ENCODE measurements at places on chromosomes 12 and 14.

DNA sequence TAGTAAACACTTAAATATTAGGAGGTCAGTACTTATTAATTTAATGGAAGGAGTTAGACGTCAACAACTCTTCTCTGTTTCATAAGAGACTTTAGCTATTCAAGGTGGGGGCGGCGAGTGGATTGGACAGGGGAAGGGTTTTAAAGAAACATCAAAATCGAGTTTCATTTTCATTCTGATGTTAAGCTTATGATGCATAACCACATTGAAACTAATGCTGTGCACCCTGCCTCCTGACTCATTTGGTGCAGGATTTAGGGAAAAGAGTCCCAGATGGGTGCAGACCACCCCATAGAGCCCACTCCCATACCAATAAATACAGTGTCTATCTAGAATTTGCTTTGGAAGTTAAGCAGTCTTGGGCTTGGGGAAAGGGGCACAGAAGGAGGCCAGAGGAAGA, 7.4 kb downstream of the ZBTB39 start:
- DNase-seq: no peak

DNA sequence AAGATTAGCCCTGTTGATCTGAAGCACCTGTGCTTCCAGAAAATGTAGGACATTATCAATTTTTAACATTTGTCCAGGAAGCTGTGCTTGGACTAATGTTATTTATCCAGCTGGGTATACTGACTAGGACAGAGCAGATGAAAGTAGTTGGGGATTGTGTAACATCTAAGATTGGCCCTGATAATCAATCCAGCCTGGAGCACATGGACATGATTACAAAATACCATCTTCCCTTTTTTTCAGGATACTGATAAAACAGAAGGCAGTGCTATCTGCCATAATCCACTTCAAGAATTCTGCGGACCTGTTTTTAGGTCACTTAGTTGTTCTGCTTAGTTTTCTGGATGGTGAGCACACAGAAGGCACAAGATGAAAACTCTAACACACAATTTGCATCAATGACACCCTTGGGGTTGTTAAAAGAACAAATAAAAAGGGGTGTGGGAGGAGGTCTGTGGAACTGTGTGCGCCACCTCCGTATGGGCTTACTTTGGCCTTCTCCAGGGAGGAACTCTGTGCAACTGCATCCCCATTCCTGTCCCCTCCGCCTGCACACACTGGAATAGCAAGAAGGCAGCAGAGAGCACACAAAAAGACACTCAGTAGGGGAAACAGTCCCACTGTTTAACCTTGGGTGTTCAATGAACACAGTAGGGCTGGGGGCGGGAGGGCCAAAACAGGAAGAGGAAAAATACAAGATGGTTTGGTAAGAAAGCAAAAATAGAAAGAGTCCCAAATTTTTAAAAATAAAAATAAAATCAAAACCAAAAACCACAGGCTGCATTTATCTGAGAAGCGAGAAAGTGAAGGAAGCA, 31.1 kb upstream of the DUSP6 start:
- DNase-seq: no peak

DNA sequence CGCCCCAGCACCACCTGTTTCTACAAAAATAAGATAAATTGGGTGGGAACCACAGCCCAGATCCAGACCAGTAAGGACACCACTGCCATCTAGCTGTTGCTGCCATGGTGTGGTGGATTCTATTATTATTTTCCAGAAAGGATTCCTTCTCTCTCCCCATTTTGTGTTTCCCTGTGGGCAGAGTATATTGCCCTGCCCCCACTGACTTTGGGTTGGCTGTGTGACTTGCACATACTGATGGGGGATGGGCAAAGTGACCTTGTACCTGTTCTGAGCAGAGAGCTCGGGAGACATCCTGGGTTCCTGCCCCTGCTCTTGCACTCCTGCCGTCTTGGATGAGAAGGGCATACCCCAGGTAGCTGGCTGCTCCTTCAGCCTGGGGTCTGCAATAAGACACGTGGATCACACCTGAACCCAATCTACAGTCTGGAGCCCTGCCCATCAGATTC, 24.3 kb downstream of the MOAP1 start:
- DNase-seq: no peak

DNA sequence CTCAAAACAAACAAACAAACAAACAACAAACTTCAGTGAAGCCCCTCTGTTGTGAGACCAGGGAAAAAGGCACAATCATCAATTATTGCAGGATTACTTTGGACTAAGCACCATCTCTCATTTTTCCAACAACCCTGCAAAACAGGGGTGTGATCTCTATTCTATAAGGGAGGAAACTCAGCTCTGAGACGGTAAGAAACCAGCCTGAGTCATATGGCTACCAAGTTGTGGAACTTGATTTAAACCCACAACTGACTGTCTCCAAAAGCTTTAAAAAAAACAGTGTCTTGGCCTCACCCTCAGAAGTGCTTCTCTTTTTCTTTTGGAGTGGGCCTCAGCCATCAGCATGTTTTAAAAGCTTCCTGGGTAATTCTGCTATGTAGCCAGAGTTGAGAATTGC, 49.8 kb downstream of the RIN3 start:
- no peak for DNase-seq

DNA sequence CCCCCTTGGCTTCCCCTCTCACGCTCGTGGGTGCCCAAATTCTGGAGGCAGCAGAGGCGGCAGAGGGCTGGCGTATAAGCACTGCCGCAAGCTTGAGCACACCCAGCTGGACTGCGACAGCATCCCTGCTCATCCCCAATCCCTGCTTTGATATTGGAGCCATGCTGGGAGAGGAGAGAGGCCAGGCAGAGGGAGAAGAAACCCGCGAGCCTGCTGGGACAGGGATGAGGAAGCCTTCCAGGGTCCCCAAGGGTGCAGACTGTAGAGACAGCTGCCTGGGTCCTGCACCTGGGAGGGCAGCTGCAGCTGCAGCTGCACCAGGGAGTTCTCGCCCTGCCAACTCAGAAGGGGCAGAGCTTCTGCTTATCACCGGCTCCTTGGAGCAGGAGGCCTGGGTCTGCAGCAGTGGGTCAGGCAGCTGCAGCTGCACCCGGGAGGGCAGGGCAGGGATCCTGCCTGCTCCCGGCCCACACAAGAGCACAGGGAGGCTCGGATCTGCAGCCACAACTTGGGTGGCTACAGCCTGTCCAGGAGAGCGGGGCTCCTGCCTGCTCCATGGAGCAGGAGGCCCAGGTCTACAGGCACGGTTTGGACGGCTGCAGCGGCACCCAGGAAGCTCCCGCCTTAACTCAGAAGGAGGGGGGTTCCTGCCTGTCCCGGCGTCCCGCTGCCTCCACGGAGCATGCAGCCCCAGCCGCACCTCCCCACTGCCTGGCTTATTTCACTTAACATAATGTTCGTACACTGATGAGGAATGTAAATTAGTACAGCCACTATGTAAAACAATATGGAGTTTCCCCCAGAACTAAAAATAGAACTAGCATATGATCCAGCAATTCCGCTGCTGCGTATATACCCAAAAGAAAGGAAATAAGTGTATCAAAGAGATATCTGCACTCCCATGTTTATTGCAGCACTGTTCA, 60.4 kb upstream of the SGPP1 start:
- no peak for DNase-seq

GRCh38 chr14:21680072-21680471, 6.5 kb upstream of the OR4E1 start:
- DNase-seq: no peak

DNA sequence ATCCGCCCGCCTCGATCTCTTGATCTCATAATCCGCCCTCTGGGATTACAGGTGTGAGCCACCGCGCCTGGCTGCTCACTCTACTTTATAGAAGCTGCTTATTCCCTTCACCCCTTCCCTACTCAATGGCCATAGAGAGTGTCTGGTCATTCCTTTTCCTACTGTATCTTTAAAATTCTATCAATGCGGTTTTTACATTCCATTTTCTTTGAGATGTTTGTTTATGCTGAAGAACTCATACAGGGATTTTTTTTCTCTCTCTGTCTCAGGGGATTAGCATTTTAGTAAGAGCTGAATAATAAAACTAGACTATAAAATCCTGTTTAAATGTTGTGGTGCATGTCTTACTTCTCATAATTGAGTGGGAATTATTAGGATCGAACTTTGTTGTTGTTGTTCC, 218.6 kb upstream of the FOXN3 start:
- DNase-seq: no peak

GRCh38 chr12:131348646-131349045, 362.2 kb upstream of the SFSWAP start:
- no peak for DNase-seq

DNA sequence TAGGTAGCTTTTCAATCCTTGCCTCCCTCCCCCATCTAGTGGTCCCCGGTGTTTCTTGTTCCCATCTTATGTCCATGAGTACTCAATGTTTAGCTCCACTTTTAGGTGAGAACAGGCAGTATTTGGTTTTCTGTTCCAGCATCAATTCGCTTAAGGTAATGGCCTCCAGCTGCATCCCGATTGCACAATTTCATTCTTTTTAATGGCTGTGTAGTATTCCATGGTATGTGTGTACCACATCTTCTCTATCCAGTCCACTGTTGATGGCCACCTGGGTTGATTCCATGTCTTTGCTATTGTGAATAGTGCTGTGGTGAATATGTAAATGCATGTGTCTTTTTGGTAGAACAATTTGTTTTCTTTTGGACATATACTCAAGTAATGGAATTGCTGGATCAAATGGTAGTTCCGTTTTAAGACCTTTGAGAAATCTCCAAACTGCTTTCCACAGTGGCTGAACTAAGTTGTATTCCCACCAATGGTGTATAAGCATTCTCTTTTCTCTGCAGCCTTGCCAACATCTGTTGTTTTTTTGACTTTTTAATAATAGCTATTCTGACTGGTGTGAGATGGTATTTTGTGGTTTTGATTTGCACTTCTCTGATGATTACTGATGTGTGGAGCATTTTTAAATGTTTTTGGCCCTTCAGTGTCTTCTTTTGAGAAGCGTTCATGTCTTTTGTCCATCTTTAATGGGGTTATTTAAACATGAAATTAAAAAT, 34.2 kb upstream of the ASPG start:
- DNase-seq: no peak

- no peak for DNase-seq
Observed at GRCh38 chr12:68321140-68321539, 11.0 kb downstream of the MDM1 start.

DNA sequence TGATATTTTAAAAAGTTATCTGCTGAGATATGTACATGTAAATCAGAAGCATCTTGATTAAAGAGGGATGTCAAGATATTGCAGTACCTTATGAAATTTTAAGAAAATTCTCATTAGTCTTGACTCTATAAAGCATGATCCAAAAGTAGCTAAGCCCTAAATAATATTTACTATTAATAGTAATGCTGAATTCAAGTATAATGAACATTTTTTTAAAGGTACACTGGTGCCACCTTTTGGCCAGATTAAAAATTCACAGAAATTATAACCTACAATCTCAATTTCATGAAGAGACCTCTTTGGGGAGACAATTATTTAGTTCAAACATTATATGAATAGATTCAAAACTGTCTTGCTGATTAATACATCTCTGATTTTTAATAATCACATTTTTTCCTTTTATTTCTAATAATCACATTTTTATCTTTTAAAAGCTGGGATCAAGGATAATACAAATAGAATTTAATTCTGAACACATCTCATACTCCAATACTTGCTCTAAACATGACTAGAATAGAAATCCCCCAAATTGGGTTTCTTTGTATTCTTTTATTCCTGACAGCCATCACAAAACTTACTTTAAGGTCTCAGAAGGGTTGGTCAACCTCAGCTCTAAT, 13.4 kb downstream of the AKAP5 start:
- DNase-seq: no peak

- no peak for DNase-seq
Observed at GRCh38 chr14:47596860-47597259, 78.5 kb downstream of the MDGA2 start.

- no peak for DNase-seq
Observed at GRCh38 chr14:103491691-103492090, 30.9 kb downstream of the CKB start.

DNA sequence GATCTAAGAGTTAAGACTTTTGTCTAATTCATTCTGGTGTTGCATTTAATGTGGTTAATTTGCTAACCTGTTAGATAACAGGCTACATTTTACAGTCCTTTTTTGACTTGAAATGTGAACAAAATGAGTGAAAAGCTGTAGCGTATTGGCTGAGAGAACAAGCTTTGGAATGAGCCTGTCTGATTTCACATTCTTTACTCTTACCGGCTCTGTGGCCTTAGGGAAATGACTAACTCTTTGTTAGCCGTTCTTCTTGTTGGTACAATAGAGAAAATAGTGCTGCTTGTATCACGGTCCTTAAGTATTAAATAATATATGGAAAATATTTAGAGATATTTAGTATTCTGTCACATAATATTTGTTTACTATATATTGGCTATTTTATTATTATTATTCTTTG, 1.9 kb downstream of the MNAT1 start:
- no peak for DNase-seq

DNA sequence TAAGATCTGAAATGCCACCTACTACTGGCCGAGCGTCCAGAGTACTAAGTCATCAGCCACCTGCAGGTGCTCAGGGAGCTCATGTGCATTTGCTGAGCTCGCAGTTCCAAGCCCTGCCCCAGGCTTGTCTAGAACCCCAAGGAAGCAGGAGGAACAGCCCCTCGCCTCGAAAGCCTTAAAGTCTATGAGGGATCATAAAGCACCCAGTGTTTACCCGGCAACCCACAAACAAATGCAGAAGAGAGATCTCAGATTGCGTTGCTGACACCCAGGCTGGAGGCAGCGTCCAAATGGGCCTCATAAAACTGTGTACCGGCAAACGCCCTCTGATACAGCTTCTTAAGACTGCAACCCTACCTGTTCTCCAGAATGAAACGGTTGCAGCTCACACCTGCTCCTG, 6.8 kb downstream of the KDM2B start:
- no peak for DNase-seq

GRCh38 chr12:68297929-68298328, 34.2 kb downstream of the MDM1 start:
- no peak for DNase-seq

DNA sequence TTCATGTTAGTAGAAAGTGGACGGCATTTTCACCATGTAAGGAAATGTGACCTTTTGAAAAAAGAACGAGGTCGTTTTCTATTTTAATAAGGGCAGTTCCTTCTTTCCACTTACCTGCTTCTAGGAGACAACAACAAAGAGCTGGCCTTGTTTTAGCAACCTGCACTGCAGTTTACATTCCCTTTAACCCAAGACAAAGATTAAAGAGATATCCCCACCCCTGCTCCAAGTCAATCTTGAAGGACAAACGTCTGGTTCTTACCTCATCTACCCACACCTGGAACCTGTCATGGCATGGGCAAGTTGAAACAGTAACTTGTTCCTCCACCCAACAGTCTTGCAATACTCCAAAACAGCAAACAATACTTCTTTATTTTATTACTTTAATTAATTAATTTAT, 32.7 kb downstream of the ZCCHC8 start:
- DNase-seq: no peak
